Left lobe of liver (tissue), 2 donors: ENCODE measurements at places on chromosomes 6 and 20. TPM values are rescaled to one million over a fixed set of nuclear protein-coding genes. Genes with fewer than 3 reads are reported as not detected.

DNA sequence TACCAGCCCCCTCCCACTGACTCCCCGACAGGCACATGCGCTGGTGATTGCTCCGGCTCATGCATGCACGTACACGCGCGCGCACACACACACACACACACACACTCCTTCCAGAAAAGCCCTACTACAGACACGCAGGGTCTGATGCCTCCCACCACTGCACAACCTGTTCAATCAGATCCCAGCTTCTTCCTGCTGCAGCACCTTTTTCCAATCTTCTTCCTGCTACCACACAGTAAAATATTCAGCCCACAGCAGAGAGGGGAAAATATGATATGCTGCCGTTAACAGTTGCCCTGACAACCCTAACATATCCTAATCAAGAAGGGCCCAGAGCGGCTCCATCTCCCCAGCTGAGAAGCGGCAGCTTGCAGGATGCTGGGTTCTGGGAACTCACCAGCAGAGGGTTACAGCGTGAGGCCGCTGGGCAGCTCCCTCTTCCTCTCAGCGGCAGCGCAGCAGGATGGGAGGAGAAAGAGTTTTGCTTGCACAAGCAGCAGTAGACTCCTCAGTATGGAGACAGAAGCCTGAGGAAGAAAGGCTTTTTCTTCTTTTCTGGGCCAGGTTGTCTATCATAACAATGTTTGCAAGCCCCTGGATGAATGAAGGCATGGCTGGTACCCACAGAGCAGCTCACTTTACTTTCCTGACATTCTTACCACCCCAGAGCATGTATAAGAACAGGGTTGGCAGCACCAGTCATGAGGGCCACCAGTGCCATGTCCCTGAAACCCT is 23.9 kb downstream of the MAP7 start:
- no peak for DNase-seq

DNA sequence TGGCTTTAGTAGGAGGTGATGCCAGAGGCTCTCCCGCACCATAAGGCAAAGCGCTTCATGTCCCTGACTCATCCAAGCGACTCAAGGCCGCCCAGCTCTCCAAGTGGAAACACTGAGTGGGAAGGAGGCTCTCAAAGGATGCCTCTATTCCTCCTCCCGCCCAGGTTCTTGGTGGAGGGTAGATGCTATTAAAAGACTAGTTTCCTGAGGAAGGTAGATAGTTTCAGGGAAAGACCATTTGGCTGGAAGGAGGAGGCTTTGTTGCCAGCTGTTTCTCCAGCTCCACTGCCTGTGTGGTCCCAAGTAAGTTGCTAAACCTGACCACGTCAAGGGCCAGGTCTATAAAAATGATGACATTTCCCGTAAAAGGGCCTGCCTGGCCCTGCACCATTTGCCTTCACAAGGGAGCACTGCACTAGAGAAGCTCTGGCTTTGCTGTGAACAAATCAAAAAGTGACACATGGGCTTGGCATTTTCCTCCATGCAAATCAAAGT is 48.2 kb downstream of the GMDS start:
- DNase-seq: no peak

DNA sequence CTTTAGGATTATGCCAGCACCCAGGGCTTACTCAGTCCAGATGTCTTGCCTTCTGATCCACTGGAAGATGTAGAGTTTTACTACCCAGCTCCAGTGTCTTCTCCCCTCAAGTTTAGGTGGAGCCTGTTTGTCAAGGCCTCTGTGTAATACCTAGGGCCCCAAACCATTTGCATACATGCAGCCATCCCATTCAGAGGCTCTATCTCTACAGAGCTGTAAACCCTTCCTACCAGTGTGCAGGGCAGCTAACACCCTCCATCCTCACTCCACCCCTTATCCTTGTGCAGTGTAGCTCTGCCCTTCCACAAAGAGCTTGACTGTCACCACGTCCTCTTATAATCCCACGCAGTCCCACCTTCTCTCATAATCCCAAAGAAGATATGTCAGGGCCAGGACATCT is 84.8 kb upstream of the SHLD1 start:
- no peak for DNase-seq

DNA sequence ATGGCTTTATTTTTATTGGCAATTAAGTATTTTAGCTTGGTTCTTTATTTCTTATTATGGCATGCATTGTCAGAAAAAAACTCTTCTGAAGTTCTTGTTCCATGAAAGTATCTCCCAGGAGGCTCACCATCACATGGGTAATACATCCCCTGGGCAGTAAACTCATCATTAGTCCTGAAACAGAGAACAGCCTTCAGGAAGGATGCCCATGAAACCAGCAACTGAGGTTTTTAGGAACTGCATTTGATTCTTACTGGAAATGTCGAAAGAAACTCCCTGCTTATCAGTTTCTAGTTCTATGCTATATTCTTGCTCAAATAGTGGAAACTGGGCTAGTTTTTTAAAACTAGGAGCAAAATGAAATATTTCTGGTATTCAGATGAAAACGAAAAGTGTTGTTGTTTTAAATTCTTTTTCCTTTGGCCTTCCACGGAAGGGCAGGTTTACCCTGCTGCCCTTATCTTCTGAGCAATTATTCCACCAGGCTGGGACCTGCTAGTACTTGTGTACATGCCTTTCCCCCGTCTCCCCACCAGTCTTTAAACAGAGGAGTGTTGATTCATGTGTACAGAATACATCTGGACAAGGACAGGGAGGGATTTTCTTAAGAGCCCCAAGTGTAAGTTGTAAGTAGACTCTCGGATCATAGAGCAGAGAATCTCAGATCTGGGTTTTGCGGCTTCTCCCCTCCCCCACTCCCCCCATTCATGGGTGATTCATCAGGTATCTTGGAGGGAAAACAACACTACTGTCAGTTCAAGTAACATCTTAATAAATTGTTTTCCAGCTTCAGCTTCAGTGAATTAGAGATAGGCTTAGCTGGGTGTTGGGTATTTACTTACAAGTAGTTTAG is 81.5 kb downstream of the RTN4IP1 start:
- DNase-seq: no peak

DNA sequence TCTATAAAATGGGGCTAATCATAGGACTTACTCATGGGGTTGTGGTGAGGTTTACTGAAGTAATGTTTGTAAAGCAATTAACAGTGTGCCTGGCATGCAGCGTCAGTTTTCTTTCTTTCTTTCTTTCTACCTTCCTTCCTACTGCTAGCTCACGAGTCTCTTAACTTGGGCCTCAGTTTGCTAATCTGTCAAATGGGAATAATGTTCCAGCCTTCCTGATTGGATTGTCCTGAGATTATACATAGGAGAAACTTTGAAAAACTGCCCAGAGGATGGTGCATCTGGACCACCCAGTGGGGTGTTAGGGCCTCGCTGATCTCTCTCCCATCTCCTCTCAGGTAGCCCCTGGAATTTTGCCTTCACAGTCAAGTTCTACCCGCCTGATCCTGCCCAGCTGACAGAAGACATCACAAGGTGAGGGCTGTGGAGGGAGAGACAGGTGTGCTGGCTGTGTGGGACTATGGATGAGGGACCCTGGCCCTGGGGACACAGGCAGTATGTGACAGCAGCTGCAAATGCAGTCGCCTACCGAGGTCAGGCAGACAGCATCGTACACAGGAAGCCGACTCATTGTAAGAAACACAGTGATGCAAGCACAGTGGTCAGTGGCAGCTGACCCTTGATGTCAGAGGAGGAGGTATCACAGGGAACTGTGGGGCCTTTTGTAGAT is 27.5 kb downstream of the EPB41L1 start:
- DNase-seq: no peak

DNA sequence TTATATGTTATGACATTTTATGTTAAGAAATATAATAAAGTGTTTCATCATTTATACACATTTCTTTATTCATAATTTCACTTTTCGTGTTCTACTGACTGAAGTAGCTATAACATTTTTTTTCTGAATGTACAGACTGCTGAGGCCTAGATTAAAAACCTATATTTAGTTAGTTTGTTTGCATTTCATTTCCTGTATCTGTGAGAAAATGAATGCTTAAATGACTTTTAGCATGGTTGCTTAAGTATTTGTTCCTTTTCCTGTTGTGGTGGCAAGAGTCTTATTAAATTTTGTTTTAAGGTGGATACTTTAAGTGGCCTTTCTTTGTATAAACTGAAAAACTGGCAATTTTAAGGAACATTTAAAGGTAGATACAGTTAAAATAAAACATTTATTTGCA is 779.7 kb upstream of the MAN1A1 start:
- no peak for DNase-seq

DNA sequence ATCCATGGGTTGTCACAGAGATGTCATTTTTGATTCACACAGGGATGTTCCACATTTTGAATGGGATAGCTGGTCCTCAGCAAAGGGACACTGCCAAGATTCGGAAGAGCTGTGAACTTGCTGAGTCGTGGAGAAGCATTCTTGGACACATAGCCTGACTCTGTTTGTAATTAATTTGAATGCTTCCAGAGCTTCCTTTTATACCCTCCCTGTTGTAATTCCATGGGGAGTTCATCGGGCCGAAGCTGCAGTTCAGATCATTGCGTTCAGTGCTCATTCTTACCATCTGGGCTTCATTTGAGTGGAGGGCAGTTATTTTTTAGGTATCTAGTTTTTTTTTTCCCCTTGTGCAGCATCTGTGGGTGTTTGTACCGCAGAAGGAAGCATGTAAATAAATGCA is 126.5 kb downstream of the SLC24A3 start:
- no peak for DNase-seq

MOG gene
- total RNA-seq: not detected

C20orf144 gene
- total RNA-seq: not detected
